ELF-1 (cell line): ENCODE measurements at places on chromosomes 16 and 17.

DNA sequence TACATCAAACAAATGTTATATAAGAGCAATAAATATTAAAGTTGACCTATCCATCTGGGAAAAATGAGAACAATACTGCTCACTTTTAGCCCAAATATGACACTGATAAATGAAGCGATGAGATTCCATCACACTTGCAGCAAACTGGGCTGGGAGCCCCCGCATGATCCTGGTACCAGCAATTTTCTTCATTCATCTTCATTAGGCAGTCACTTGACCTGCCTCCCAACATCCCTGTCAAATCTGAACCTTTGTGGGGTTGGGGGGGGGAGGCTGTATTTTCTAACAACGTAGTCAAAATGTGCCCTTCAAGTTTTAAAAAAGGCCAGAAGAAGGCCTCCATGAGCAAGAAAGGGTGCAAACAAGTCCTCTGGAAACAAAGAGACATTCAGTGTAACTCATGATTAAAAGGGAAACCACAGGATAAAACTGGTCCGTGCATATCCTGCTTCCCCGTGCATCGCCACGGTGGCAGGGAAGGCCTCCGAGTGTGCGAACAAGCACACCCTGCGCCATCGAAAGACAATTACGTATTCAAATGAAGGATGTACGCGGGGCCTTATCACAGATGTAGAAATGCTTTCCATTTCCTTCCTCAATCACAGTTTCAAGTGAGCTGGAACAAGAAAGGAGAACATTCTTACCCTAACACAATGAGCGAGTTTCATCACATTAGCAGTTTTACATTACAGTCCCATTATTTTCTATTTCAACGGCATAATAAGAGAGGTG is 48.4 kb downstream of the TOX3 start:
- no peak for DNase-seq

GRCh38 chr16:47136099-47136842 is 7.5 kb downstream of the NETO2 start:
- DNase-seq, result no peak

DNA sequence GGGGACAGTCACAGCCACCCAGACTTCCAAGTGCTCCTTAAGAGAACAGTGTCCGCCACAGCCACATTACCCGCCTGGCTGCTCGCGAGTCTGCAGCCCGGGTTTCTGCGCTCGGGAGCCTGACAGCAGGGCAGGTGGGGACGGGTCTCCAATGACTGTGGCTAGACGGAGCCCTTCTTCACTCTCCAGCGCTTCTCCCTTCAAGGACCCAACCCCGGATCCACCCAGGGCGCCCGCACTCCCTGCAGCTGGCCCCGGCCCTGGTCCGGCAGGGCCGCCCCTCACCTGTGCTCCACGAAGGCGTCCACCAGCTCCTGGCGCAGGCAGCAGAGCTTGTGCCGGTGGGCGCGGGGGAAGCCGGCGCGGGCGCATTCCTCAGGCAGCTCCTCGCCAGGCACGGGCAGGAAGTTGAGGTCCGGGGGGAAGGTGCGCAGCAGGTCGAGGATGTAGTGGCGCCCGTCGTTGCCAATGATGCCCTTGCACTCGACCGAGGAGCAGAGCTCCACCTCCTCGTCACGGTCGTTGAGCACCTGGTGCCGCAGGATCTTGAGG is 13.9 kb downstream of the CLUH start:
- no peak for DNase-seq

DNA sequence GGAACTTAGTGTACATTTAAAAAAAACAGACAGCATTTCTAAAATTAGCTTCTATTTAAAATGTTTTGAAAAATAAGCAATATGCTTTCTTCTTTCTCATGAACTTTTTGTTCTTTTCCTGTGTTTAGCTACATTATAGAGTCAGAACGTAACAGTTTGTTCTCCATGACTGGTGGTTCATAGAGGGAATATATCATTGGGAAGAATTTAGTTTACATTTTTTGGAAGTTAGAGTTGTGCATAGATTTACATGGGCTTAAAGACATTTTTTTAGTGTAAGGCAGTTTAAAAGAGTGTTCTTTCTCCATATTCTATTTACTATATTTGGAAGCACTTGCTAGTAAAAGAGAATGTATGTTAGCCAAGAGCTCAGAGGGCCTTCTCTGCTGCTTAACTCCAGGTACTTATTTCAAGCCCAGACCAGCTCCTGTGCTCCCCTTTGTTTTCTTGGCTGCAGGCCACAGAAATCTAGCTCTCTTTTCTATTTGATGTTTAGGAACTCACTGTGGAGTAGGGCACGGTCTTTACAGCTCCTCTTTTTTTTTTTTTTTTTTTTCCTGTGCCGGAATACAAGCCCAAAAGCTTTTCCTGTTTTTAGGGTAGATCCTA is 20.2 kb downstream of the AP2B1 start:
- no peak for DNase-seq

- no peak for DNase-seq
Measured at GRCh38 chr16:89123831-89124100, 30.1 kb downstream of the ACSF3 start.

DNA sequence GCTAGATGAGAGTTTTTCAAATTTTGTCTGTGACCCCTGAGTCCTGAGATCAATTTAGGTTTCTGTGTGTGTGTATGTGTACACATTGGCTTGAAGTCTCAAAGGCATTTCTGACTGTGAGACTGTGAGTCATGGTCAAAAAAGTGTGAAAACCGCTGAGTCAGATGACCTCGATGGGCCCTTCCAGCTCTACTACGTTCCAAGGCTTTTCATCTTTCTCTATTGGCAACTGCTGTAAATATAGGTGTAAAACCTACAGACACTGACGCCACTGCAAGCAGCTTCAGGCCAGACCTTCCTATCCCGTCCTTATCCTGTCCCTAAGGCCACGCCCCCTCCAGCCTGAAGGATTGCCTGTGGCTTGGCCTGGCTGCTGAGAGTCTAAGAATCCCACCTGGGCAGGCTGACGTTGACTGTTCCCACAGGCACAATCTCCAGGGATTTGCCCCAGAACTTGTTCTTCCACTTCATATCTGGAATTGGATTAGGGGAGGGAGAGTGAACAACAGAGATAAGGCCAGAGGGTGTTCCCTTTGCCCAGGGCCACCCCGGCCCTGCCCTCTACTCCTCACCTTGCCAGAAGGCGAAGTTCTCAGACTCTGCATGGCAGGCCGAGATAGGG is 11.3 kb downstream of the OSBPL7 start:
- DNase-seq, result peak; percentile 93

- no peak for DNase-seq
Measured at GRCh38 chr16:87469169-87469568, 23.7 kb downstream of the ZCCHC14 start.

GRCh38 chr17:30599428-30600059 is 122.3 kb downstream of the GOSR1 start:
- no peak for DNase-seq

DNA sequence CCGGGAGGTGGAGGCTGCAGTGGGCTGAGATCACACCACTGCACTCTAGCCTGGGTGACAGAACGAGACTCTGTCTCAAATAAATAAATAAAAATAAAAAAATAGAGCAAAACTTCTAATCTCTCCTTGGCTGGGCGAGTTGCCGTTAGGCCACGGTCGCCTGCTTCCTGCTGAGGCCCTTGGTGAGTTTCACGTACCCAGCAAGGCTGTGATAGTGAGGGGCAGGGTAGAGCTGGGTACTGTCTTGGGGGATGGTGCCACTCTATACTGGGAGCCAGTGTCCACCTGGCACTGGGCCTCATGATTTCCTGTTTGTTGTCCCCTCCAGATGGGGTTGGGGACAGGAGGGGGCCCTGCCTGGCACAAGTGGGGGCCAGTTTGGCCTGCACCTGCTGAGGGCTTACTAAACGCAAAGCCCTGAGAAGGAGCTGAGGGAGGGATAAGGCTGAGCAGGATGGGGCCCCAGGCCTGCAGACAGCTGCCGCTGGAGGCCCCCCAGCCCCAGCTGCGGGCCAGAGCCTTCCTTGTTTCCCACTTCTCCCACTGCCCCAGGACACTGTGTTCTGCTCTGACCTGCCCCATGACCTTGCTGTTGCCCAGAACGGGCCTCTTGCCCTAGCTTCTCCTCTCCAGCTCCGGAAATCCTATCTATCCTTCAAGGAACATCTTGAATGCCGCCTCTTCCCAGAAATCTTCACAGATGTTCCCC is 25.4 kb downstream of the GJD3 start:
- DNase-seq, result no peak
